ENCODE measurements at places on chromosomes 13 and 19. TPM values are rescaled to one million over a fixed set of nuclear protein-coding genes. Genes with fewer than 3 reads are reported as not detected.

Gene LHB
- not detected for total RNA-seq

Gene MYPOP
- 3.5 TPM for total RNA-seq

Gene AMH
- total RNA-seq, result 14.1 TPM

Gene CEACAM7
- total RNA-seq, result not detected

Gene ELAVL3
- not detected for total RNA-seq

Gene SULT2A1
- not detected for total RNA-seq

GRCh38 chr13:103145442-103145841 lies 79.2 kb upstream of the SLC10A2 start:
- DNase-seq, result no peak

DNA sequence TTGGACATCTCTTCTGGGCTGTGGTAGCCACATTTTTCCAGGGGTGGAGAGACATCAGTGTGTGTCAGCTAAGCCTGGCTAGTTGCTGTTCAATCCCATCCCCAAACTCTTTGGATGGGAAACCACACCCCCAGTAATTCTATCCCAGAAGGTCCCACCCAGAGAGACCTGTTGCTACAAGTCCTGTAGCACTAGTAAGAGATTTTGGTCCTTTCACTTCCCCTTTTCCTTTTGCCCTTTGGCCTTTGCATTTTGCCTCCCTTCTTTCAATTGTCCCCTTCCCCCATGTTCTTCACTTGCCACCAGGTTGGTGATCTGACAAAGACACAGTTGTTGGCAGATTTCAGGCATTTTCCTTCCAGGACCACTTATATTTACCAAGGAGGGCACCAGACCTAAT lies 3.8 kb downstream of the CBY2 start:
- no peak for DNase-seq

DNA sequence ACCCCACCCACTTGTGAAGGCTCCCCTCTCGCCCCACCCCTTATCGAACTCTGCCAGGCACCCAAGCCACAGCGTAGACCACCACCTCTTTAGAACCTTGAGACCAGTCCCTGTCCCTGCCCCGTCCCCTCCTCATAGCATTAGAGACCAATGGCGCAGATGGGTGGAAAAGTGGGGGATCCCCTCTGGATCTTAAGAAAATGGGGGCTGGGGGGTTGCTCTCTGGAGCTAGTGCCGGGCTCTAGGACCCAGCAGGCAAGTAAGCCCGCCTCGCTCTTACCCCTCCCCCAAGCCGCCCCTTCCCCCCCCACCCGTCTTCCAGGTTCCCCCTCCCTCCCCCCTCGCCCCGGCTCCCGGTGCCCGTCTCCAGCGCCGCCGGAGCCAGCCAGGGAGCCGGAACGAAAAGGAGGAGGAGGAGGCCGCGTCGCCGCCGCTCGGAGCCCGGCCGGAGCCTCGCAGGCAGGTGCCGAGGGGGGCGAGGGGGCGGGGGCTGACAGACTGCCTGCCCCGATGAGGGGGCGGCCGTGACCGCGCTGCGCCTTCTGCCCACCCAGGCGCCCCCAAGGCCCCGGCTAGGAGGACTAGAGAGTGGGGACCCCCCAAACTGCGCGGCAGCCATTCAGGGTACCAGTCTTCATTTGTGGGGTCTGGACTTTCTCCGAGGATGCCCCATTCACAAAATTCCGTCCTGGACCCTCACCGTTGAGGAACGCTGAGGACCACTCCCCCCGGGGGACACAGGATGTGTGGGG lies at the start of gene SPRED3:
Gene SPRED3, plus strand, starts transcription at position 349 of the 752 bp plus-strand sequence. CDS start 1,606 bp downstream, outside the sequence.
- DNase-seq, result peak; percentile 65

GRCh38 chr19:16969135-16969534 lies 57.5 kb downstream of the CPAMD8 start:
- peak; percentile 5 for DNase-seq

GRCh38 chr19:6056282-6056741 lies 54.0 kb downstream of the RFX2 start:
- DNase-seq, result no peak

DNA sequence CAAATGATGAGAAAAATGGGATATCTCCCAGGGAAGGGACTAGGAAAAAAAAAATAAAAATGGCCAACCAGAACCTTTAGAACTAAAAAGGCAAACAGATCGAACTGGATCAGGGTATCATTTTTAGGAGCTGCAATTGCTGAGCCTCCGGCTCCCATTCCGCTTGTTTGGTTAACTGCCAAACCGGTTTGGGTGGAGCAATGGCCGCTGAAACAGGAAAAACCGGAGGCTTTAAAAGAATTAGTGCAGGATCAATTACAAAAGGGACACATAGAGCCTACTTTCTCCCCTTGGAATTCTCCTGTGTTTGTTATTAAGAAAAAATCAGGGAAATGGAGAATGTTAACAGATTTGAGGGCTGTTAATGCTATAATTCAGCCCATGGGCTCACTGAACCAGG lies 12.7 kb upstream of the ZNF443 start:
- DNase-seq, result no peak

GRCh38 chr13:32031815-32032370 lies 319 bp downstream of the FRY start:
- no peak for DNase-seq

DNA sequence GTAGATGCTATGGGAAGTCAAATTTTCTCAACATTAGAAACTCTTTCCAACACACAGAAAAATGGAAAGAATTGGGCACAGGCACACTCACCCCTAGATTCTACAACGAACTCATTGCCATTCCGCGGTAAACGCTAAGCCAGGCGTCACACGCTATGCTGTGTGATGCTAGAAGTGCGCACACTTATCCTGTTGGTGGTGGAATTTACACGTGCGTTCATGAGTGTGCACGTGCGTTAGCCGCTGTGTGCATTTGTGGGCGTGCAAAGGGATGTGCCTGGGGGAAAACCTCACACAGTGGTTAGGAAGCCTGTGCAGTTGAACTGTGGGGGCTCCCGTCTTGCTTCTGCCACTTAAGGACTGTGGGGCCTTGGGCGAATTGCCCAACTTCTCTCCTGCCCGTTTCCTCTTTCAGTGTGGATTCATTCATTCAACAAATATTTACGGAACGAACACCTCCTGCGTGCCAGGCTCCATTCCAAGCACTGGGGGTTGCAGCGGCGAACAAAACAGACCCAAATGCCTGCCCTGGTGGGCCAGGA lies 7.7 kb downstream of the NFILZ start:
- DNase-seq, result no peak

Measured in LHCN-M2 (cell line).